ENCODE measurements at places on chromosomes 7 and 10.

GRCh38 chr7:104983076-104983577 is 30.9 kb upstream of the KMT2E start:
- DNase-seq: no peak

- DNase-seq: no peak
Observed at GRCh38 chr7:67863911-67864310, 867.3 kb downstream of the TYW1 start.

DNA sequence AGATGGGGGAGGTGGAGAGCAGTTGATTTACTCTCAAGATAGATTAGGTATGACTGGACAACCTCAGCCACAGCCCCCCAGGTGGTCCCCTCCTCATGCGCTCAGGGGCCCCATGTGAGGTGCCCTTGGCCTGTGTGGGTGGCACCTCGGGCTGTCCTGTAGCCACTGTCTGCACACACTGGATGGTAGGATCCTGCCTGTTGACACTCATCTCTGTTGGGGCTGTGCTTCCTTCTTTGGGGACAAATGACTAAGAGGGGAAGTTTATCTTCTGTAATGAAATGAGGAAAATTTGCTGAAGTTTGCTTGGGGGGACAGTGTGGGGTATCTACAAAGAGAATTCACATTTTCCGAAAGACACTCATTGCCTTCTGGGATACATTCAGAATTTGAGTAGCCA is 53.6 kb upstream of the ANTXRL start:
- DNase-seq: peak; percentile 1

DNA sequence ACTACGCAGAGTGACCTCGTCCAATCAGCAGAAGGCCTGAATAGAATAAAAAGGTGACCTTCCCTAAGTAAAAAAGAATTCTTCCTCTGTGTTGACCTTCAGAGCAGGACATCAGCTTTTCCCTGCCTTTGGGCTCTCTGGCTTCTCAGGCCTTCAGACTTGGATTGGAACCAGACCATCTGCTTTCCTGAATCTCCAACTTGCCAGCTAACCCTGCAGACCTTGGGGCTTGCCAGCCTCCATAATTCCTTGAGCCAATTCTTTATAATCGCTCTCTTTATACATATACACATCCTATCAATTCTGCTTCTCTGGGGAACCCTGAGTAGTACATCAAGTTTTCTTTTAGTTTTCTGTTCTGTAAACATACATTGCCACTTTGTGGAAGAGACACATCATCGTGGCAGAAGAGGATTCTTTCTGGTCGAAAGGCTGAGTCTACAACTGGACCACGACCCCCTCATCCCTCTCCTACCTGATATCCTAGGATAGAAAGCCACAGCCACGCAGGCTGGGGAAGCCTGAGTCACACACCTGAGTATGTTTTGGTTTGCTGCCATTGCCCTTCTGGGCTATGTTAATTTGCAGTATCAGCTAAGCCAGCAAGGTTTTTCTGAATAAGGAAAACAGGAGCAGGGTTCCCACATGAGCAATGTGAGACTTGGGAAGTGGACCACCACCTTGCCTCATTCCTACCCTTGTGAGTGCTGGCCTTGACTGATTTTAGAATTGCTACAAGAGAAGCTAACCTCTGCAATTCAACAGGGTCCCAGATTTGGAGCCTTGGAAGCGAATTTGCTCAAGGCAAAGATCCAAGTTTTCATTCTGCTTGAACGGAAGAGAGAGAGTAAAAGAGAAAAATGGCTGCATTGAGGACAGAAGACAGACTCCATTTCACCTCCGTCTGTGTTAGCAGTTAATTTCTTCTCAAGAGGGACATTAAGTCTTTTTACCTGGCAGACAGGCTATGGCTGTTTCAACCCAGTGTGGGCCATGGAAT is 445.2 kb upstream of the FZD8 start:
- DNase-seq: no peak

DNA sequence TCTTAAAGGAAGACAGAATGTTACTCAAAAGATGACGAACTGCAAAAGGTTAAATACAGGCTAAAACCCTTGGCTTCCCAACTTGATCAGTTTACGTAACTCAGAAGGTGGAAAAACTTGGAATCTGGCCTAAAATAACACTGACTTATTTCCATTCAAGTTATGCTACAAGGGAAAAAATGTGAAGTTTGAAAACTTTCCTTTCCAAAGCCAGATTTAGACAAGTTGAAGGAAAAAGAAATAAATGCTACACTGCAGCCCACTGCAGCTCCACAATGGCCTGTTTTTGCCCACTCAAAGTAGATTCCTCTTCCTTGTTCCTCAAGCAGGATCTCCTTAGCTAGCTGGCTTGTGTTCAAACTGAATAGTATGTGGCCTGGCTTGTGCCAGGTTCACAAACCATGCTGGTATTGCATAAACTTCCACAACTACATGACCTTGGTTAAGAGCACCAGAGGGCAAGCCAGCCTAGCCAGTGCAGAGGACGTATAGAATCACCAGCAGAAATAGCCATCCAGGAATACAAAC is 166.2 kb downstream of the CPEB3 start:
- no peak for DNase-seq

DNA sequence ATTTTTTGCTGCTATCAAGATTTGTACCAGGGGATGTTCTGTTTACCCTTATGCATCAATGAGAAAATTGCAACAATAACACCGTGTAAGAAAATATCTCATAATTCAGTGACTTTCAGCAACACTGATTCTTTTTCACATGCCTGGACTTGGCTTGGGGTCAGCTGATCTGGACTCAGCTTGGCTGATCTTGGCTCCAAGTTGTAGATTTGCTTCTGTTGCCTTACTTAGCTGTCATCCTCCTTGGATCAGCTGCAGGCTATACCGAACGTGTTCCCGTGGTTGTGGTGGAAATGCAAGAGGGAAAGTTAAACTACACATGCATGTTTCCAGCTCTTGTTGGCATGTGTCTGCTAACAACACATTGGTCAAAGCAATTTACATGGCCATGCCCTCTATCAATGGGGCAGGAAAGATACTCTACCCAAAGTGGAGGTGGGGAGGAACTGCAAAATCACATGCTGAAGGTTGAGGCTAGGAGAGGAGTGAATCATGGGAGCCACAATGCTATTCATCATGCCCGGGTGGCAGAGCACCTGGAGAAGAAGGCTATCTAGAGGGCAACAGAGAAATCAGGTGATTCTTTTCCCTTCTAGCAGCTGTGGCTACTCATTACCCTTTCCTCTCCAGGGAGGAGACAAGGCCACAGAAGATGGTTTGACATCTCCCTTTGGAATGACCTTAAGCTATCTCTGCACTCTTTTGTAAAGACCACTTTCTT is 1276.3 kb upstream of the AUTS2 start:
- no peak for DNase-seq

DNA sequence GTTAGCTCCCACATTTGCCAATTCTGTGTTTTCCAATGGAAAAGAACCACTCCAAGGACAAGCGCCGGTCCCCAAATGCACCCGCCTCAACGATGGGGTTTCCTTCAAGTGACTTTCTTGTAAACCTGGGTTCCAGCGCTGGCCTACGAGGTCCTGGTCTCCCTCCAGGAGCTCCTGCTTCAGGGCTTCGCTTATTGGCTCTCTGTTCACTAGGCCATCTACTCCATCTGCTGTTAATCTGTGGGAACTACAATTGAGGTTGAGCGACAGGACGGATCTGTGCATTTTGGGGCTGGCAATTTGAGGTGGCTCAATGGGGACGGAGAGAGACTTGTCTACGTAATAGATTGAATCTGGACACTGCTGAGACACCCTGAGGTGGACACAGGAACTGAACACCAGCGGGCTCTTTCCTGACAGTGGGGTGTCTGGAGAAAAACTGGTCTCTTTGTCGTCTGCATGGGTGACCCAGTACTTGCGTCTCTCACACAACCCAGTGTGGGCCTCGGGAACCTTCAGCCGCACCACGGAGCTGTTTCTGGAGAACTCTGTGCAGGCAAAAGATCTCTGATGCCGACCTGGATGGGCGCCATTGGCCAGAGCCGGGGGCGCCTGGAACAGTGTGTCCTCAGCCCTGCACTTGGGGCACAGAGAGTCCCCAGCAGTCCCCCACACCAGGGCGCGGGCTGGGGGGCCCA is 115.9 kb upstream of the ADAM12 start:
- no peak for DNase-seq

GRCh38 chr10:110310741-110311140 is 6.0 kb upstream of the SMNDC1 start:
- DNase-seq: no peak

DNA sequence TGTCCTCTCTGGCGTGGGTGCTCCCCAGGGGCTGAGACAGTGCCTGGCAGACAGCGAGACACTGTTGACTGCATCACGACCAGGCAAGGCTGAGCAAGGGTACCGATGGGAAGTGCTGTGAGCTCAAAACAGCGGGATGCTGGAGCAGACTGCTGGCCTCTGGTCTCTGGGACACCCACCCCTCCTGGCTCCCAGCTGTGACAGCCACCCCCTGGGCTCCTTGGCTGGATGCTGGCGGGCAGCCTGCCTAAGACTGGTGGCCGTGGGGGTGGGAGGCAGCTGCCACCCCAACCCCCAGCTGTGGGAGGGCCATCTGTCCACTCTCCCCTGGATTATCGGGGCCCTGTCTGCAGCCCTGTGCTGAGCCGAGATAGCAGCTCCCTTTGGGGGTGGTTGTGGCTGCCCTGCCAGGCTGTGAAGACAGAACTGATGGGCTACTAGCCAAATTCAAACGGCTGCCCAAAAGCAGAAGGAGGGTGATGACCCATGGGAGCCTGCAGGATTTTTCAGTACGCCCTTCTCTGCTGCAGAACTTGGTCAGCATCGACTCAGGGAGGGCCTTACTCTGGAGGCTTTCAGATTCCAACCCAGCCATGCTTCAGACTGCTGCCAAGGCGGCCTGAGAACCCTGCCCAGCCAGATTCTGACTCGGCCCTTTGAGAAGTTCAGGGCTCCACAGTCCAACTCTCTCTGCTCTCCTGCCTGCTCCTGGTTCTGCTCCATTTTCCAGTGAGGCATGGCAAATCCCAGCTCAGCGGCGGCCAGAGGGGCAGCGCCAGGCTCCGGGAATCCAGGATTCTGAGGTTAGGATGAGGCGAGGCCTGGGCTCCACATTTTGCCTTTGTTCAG is 125.3 kb downstream of the NEURL1 start:
- DNase-seq: no peak

- no peak for DNase-seq
Observed at GRCh38 chr7:143325240-143325639, 9.3 kb downstream of the CLCN1 start.

GRCh38 chr7:157462419-157462771 is 125.6 kb downstream of the DNAJB6 start:
- DNase-seq: no peak

GRCh38 chr10:12221323-12222298 is 25.6 kb downstream of the CDC123 start:
- no peak for DNase-seq
